Activated naive CD4-positive, alpha-beta T cell treated with anti-CD3 and anti-CD28 coated beads for 36 hours (primary cell): ENCODE measurements at places on chromosomes 5 and 9. TPM values are rescaled to one million over a fixed set of nuclear protein-coding genes. Genes with fewer than 3 reads are reported as not detected.

SPINK7 gene
- total RNA-seq = not detected

MARCHF3 gene
- total RNA-seq = 11.8 TPM

CCL28 gene
- 5.4 TPM for total RNA-seq

FCN2 gene
- total RNA-seq = not detected

PRDM9 gene
- total RNA-seq = not detected

KIF4B gene
- total RNA-seq = 0.10 TPM

N4BP3 gene
- total RNA-seq = 1.6 TPM

CDC42SE2 gene
- total RNA-seq = 106 TPM

ARHGEF37 gene
- total RNA-seq = 2.0 TPM
